AG10803 (cell line): ENCODE measurements at places on chromosomes 2 and 18.

DNA sequence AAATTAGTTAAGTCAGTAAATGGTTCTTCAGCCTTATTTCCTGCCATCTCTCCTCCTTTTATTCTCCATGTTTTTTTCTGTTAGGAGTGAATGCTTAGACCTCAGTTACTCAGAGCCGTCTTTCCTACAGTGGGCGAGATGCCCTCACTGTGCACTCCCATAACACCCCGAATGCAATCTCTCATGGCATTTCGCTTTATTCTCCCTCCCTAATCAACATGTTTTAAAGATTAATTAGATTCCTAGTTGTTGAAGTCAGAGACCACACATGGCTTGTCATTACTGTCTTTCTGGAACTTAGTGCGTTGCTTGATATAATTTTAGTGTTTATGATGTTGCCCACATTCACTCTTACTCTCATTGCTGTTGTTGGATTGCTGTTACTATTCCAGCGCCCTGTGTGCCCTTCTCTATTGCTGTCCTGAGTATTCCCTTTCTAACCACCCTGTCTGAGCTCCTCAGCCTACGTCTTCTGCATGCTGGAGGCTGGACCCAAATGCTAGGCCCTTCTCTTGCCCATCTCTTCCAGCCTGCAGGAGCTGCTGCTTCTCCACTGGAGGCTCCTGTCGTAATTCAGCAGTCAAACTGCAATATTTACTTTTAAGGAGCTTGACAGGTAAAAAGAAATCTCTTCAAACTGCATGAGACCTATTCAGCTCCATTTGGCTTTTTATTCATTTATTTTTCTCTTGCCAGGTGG is 99.3 kb downstream of the MAP2 start:
- no peak for DNase-seq

GRCh38 chr2:224077773-224078507 is 38.9 kb upstream of the SERPINE2 start:
- peak; percentile 49 for DNase-seq

GRCh38 chr2:16130906-16131400 is 190.6 kb downstream of the MYCN start:
- no peak for DNase-seq

DNA sequence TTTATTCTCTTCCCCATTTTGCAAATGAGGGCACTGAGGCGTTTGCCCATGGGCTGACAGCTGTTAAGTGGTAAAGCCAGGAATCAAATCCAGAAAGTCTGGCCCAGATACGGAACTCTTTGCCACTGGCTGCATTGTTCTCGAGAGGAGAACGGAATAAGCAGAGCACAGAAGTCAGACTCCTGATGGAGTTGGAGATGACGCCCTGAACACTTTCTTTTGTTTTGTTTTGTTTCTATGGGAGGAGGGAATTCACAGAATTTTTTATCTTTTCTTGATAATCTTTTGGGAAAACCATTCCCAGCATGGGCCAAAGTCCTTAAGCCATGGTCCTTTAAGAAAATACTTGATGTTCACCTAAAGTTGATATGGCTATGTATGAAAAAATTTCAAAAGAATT is 322.2 kb downstream of the RDH14 start:
- DNase-seq, result no peak

DNA sequence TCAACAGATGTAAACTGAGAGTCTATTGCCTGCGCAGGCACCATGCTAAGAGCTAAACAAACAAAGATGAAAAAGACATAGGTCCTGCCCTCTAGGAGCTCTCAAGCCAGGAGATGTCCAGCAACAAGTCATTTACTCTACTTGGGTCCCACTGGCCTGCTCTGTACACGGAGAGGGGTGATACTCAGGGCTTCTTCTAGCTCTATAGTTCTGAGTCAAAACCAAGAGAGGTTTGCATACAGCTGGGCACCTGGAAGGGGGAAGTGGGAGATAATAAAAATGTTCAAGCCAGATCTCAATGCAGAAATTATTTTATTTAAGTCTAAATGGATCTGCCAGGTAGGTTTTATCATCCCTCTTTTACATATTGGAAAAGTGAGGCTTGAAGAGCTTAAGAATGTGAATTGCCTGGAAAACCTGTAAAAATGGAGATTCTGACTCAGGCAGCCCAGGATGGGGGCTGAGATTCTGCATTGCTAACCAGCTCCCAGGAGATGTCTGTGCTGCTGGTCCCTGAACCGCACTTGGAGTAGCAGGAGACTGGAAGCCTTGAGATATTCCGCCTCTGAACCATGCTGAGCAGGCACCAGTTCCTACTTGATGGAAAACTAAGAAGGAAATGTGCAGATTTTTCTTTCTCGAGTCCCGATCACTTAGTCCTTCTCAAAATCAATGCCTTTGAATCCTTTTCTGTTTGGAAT is 201.1 kb downstream of the PRKCE start:
- no peak for DNase-seq

DNA sequence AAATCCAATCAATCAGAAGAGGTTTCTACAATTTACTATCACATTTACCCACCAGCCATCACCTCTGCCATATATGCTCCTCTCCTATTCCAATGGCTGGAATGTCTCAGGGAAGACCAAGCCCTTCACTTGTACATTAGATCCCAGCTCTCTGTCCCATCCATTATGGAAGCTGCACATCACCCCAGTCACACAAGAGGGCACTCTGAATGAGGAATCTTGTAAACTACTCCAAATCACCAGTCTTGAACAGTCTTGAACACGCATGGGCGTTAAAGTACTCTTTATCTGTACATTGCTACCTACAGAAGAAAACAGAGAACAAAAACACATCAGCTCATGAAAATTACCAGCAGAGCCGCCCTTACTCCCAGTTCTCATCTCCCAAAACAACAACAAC is 38.7 kb downstream of the ZC3H8 start:
- peak; percentile 3 for DNase-seq

DNA sequence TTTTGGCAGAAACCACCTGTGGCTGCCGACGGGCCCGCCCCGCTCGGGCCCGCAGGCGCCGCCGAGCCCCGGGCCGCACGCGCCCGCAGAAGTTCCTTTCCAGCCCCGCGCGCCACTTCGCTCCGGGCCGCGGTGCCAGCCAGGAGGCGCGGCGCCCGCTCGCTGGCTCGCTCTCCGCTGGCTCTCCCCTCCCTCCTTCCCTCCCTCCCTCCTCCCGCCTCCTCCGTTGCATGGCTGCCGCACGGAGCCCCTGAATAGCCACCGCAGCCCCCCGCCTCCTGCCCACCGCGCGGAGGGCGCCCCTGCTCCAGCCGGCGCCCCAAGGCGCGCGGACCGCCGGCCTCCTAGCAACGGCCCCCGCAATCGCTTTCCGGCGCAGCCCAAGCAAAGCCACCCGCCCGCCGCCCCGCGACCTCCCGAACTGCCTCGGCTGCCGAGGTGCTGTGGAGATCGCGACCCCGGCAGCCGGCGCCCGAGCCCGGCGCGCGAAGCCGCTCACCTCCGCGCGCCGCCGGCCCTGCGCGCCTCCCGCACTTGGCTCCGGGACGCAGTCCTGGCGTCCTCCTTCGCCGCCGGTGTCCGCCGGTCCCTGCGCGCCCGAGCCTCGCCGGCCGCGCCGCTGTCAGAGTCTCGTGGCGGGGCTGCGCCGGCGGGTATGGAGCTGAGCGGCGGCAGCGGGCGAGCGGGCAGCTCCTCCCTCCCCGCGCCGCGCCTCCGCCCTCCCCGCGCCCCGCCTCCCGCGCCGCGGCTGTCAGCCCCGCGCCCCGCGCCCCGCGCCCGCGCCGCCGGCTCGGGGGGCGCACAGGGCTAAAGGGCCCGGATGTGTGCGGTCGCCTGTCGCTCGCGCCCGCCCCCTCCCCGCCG is at the start of gene ZBTB7C:
TSS of gene ZBTB7C (minus strand) at position 657 of the 864 bp plus-strand sequence.
- DNase-seq, result peak; percentile 12

GRCh38 chr2:178796079-178796677 is 11.0 kb downstream of the TTN start:
- DNase-seq, result peak; percentile 56

GRCh38 chr18:63138436-63139340 is 180.9 kb downstream of the BCL2 start:
- DNase-seq, result peak; percentile 35

- no peak for DNase-seq
Measured at GRCh38 chr2:5694306-5694705, 2.1 kb downstream of the SOX11 start.

DNA sequence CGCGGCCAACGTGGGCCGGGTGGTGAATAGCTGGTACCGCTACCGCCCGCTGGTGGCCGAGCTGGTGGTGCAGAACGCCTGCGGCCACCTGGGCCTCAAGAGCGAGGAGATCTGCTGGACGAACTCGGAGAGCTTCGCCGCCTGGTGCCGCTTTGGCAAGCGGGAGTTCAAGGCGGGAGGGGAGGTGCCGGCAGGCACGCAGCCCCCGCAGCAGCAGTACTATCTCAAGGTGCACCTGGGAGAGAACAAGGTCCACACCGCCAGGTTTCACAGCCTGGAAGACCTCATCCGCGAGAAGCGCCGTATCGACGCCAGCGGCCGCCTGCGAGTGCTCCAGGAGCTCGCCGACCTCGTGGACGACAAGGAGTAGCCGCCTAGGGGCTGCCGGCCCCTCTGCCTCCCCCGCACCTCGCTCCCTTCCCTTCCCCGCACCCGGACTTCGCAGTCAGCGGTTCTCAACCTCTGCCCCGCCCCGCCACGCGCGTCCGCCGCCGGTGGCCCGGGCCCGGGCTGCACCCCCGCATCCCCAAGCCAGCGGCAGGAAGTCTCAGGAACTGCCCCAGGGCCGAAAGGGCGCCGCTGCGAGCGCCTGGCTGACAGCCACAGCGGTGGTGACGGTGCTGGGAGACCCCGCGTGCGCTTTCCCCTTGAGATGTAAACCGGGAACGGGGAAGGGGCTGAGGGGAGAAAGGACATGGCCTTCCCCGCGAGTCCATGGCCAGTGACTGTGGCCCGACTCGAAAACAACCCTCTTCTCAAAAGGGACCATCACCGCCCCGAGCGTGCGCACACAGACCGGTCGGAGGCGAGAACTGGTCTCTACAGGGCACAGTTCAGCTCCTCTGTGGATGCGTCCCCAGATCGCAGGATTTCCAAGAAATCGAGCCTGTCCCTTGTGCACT is 2.2 kb downstream of the LRATD1 start:
- peak; percentile 72 for DNase-seq
